ENCODE measurements at places on chromosomes 4 and X.

GRCh38 chrX:112645774-112646173 is 34.0 kb downstream of the LHFPL1 start:
- no peak for DNase-seq

GRCh38 chrX:71154196-71154595 is 9.6 kb downstream of the NLGN3 start:
- DNase-seq = no peak

DNA sequence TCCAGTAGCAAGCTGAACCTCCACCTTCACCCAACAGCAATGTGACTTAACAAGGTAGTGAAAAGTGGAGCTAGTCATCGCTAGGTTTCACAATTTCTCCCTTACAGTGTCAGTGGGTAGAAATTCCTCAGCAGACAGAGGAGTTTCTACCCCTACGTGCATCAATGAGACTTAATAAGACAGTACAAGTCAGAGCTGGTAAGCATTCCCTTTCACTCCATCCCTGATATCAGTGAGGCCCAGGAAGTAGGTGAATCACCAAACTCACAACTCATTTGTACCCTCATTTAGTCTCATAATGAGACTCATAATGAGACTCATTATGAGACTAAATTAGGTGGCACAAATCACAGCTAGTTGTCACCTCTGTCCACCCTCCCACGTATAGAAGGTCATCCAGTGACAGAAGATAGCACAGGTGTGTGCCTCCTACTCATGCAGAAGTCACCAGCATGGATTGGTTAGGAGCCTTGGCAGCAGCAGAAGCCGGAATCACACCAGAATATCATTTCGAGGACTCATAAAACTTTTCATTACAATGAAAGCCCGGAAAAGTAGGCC is 50.8 kb upstream of the NUDT10 start:
- no peak for DNase-seq

DNA sequence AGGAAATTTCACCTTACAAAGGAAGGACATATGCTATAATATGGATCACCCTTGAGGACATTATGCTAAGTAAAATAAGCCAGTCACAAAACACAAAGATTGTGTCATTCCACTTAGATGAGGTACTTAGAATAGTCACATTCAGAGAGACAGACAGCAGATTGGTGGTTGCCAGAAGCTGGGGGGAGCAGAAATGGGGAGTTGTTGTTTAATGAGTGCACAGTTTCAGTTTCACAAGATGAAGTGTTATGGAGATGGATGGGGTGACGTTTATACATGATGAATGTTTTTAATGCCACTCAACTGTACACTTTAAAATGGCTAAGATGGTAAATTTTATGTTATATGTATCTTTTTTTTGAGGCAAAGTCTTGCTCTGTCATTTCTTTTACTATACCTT is 14.8 kb upstream of the SPON2 start:
- no peak for DNase-seq

GRCh38 chr4:58093352-58093751 is 983.2 kb upstream of the IGFBP7 start:
- no peak for DNase-seq

GRCh38 chrX:30735839-30736238 is 82.6 kb downstream of the GK start:
- peak; percentile 53 for DNase-seq

DNA sequence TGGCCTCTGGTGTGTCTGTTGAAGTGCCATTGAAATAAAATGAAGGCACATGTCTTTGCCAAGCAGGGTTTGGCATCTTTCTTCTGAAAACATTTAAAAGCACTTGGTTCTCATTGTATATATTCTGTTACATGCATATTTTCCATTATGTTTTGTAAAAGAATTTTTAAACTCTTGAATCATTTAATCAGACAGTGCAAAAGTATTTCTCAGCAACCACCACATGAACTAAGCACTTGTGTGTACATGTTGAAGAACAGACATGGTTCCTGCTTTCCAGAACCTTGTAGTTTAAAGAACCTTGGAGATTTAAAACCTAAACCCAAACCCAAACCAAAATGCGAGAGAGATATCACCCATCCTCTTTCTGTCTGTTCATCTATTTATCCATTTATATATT is 220.3 kb upstream of the GIMD1 start:
- DNase-seq = peak; percentile 70

GRCh38 chr4:168604496-168605373 is 107.9 kb downstream of the PALLD start:
- peak; percentile 73 for DNase-seq

Measured in muscle of leg (tissue), 16 donors.